ENCODE measurements at places on chromosomes 1 and 21.
A peak's percentile ranks its signal among the peaks of the same experiment; 100 is the strongest.

- peak; percentile 32 for DNase-seq
Measured at GRCh38 chr1:3494321-3495308, 40.1 kb downstream of the ARHGEF16 start.

- no peak for DNase-seq
Measured at GRCh38 chr1:53127546-53127945, 14.9 kb downstream of the SLC1A7 start.

DNA sequence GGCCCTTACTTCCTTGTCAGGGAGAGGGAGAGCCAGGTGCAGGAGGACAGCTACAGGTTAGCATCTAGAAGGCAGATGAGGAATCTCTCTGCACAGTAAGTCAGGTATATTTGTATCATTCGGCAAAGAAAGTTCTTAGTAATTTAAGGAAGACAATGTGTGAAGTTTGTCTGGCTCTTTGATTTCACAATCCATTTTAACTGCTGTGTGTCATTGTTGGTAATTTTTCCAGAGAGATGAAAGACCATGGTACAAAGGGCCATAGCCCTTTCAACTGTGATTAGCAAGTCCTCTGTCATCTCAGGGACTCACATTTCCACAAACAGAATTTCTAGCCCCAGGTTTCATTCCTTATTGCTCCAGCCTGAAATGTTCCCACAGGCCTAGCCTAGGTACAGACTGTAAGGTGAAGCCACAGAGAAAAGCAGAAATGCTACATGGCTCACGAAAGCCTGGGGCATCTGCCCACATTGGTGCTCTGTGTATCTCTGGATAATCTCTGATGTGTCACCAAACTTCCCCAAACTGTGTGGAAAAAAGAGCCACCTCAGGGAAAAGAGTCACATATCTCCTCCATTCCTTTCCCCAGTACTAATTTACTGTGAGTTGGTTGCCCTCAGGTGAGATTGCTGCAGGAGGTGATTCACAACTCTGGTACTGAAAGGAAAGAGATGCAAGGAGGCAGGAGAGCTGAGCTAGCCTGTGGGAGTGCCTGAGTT is 70.6 kb downstream of the SYT6 start:
- no peak for DNase-seq

- no peak for DNase-seq
Measured at GRCh38 chr1:181128592-181129497, 40.3 kb downstream of the IER5 start.

DNA sequence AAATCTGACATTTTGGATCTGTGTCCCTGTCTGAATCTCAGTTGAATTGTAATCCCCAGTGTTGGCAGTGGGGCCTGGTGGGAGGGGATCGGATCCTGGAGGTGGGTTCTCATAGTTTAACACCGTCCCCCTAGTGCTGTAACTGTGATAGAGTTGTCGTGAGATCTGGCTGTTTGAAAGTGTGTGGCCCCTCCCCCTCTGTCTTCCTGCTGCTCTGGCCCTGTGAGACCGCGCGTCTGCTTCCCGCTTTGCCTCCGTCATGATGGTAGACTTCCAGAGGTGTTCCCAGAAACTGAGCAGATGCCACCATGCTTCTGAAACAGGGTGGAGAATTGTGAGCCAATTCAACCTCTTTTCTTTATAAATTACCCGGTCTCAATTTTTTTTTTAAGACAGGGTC is 25.0 kb downstream of the AGPAT3 start:
- no peak for DNase-seq

- DNase-seq: no peak
Measured at GRCh38 chr1:232538224-232538942, 91.5 kb downstream of the SIPA1L2 start.

- no peak for DNase-seq
Measured at GRCh38 chr1:40041466-40041838, 923 bp downstream of the CAP1 start.

DNA sequence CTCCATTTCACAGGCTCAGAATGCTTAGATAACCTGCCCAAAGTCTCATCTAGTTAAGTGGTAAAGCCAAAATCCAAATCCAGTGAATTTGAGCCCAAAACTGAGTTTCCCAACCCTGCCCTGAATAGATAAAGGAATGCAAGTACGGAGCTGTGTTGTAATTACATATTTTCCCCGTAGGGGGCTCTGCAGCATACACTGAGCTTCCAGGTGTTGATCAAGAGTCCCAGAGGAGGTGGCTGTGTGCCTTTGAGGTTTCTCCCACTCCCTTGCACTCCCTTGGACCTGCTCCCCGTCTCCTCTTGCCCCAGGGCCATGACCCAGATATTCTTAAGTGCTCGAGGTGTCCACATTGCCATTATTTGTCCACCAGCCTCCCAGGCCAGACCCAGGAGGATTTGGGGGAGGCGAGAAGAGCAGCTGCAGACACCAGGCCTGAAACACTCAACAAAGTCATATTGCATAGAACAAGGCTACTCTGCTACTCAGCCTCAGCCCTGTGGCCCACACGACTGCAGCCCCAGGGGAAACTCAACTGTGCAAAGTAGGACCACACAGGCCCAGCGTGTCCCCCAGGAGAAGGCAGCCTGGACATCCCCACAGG is 18.4 kb upstream of the LY9 start:
- no peak for DNase-seq

DNA sequence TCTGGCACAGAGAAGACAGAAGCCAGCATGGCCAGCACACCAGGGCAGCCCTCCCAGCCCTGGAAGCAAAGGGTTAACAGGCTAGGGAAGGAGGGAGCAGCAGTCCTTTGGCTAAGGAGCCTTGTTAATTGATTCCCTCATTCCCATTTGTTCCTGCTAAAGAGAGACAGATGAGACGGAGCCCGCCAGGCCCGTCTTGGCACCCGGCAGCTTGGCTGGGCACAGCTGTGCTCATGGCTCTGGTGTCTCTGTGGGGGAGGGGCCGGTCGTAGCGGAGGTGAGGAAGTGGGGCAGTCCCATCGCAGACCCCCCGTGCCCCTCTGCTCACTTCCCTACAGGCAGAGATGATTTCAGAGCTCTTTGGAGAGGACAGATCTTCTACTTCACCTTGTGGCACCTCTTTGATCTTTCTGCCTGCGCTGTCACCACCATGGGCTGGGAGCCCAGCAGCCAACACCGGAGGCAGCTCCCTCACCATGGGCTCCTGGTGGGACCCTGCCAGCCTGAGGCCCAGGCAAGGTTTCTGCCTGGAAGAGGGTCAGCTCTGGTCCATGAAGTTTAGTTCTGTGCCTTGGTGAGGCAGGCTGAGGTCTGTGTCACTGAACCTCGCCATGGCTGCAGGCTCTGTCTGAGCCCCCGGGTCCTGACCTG is 38.0 kb downstream of the FOXO6 start:
- no peak for DNase-seq

DNA sequence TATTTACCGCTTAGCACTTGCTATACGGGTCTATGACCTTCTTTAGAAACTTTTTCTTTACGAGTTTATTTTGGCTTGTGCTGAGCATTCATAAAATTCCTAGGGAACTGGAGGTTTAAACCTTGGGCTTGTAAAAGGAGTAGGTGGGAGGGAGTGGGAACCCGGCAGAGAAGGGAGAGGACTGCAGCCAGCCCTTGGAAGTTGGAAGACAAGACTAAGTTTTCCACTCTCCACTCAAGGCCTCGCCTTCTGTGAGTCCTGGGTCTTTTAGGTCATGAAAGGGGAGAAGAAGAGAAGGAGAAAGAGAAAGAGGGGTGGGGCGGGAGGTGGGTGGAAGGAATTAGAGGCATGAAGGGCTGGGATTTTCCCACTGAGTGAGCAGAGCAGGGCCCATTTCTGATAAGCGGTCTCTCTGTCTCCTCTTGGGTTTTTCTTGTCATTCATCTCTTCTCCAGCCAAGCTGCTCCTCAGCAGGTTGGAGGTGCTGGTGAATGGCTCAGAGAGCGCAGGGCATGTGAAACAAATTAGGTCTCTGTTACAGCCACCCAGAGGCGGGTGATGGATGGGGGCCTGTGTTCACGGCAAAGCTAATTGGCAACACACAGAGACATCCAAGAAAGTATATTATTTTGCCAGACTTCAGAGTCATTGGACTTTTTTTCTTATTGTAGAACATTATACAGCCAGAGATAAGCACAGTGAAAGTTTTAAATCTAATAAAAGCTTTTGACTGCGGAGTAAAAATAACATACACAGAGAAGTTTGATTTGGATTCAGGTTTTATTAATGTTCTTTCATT is 247.3 kb downstream of the FOXD2 start:
- DNase-seq: no peak
